ENCODE measurements at places on chromosomes 4 and X.

DNA sequence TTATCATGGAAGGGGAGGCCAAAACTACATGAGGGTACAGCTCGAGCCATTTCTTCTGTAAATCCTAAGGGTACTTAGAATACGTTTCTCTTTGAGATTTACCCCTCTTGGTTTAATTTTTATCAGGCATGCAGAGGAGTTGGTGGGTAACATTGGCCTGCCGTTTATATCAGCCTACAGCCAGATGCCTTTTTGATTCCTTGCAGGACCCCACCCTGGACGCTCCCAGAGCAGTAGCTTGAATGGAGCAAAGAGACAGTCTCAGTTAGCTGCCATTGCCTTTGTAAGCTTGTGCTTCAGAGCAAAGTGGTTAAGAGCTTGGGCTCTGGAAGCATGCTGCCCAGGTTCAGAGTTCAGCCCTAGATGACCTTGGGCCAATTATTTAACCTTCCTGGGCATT lies 9.0 kb downstream of the DOCK11 start:
- DNase-seq, result no peak

- no peak for DNase-seq
Measured at GRCh38 chrX:130213376-130213775, 41.6 kb downstream of the RAB33A start.

DNA sequence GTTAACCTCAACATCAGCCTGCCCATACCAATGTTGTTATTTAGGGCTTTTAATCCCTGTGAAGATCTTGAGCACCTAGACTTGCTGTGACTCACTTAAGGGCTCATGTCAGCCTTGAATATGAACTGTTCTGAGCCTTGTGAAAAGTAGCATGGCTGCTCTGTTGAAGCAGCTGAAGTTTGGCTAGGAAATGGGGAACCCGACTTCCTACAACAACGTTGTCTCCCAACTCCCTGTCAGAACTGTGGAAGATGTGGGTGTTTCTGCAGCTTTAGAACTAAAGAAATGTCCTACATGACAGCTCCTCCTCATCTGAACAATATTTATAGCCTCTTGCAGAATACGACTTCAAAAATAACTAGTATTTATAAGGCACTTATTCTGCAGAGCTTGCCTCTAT lies 27.5 kb downstream of the STOX2 start:
- no peak for DNase-seq

DNA sequence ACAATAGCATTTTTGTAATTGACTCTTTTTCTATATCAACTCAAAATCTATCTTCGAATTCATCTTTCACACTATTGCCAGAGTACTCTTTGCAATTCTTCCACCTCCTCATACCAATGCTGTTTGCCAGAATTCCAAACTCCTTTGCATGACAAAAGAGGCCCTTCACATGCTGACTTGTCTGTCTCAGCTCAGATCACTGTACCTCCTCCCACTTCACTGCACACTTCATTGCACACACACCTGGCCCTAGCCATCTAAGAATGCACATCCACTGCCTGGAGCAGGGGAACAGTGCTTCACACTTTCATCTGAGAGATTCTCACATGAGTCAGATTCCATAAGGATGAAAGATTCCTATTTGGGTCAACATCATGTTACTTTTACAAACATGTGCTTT lies 56.5 kb downstream of the PRDM5 start:
- DNase-seq, result peak; percentile 13

GRCh38 chr4:30720021-30720660 lies at the start of gene PCDH7:
Gene PCDH7 (plus strand): TSS chr4:30720369. CDS start chr4:30721423, 1,054 bp downstream.
- DNase-seq, result no peak

DNA sequence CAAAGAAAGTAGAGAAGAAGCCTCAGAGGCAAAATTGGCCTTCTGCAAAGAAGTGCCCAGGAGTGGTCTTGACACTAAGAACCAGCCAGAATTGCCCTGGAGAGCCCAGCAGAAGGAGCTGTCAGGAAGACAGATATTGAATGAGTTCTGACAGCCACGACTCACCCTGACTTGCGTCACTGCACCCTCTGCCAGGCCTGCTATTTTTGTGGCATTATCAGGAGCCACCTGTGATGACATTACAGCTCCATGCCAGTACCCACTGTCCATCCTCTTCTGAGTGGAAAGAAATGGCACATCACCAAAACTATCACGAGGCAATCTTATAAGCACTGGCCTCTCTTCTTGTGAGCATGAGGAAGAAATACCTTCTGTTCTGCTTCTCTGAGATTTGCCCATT lies 67.7 kb downstream of the SMIM20 start:
- no peak for DNase-seq

DNA sequence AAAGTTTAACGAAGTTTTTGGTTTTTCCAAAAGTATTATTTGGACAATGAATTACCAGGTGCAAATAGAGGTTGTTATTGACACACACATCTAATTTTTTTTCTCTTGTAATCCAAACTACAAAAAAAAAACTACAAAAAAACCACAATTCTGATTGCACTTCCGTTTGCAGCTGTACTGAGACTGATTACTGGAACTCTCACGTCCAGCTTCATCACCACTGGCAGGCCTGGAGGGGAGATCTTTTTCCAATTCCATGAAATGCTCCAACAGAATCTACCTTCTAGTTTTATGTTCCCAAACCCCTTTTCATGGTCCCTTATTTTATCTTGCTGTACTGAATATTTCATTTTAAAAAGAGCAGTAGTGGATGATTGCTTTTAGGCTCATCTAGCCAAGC lies 1118.3 kb downstream of the C4orf33 start:
- DNase-seq, result no peak

GRCh38 chr4:151227172-151227571 lies 49.8 kb upstream of the PRSS48 start:
- no peak for DNase-seq

DNA sequence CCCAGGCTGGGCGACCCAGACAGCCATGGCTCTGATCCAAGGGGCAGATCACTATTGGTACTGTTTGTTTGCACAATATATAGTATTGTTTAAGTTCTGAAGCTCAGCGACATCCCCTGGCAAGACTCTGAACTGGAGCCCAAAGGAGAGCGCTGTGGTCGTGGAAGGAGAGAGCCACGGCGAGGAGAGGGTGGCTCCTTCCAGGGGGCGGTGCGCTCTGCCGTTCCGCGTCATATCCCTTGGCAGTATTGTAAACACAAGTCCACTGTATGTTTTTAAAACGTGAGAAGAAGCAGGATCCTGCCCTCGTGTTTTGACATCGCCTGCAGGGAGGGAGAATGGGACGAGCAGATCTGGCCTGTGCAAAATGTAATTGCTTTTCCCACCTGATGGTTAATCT lies 185.5 kb downstream of the RAB28 start:
- DNase-seq, result no peak

- DNase-seq, result no peak
Measured at GRCh38 chr4:41057467-41057866, 156.9 kb downstream of the APBB2 start.

GRCh38 chrX:936979-937769 lies 275.3 kb downstream of the CRLF2 start:
- no peak for DNase-seq

- DNase-seq, result no peak
Measured at GRCh38 chr4:43875655-43876054, 573.0 kb downstream of the KCTD8 start.

- no peak for DNase-seq
Measured at GRCh38 chr4:70556856-70557255, 35.2 kb upstream of the AMBN start.

DNA sequence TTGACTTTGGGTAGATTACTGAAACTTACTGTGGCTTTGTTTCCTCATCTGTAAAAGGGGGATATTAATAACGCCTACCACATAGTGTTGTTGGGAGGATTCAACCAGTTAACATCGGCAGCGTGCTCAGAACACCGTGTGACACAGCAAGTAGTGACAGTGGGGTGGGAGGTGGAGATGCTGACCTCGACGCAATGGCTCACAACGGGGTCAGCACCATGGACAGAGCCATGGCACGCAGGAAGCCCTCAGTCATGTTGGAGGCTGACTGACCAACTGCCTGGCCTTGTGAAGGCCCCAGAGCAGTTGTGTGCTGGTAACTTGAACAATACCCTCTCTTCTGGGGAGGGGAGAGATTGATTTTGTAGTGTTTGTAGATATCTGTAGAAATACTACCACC lies 93.2 kb downstream of the WFS1 start:
- DNase-seq, result no peak

GRCh38 chr4:123298261-123298660 lies 98.3 kb upstream of the SPRY1 start:
- DNase-seq, result no peak

GRCh38 chr4:95048296-95048695 lies 290.5 kb downstream of the BMPR1B start:
- DNase-seq, result no peak

- no peak for DNase-seq
Measured at GRCh38 chr4:128307123-128307571, 19.5 kb upstream of the PGRMC2 start.

GRCh38 chrX:118508221-118508620 lies 12.6 kb downstream of the DOCK11 start:
- no peak for DNase-seq

- DNase-seq, result no peak
Measured at GRCh38 chrX:26722666-26723428, 506.9 kb downstream of the MAGEB5 start.

DNA sequence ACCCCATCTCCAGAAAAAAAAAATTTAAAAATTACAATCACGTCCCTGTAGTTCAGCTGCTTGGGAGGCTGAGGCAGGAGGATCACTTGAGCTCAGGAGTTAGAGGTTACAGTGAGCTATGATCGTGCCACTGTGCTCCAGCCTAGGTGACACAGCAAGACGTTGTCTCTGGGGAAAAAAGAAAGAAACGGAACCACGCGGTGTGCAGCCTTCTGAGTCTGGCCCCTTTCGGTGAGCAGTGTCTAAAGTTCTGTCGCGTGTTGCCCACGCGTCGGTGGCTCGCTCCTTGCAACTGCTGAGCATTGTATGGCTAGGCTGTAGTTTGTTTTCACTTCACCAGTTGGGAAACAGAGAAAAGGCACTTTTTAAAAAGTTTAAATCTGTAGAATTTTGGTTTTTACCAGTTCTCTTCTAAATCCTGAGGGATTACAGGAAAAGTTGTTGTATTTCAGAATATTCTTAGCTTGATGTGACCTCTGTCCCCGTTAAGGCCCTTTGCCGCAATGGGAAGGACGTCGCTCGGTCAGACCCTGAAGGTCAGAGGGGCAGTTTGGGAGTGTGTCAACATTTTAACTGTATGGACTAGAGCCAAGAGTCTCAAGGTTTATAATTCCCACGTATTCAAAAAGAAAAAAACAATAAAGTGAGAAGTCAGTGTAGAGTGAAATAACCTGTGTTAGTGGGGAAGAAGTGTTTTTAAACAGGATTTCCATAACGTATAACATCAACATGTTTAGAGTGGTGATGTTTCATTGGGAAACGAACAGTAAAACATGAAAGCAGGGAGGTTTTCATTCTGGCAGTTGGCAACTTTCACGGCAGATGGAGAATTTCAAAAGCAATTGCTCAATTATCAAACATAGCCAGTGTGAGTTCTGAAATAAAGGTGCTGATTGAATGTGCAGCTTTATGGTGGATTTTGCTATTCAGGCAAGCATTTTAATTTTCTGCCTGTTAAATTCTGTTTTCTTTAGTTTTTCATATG lies 45.8 kb upstream of the MSANTD1 start:
- DNase-seq, result no peak

DNA sequence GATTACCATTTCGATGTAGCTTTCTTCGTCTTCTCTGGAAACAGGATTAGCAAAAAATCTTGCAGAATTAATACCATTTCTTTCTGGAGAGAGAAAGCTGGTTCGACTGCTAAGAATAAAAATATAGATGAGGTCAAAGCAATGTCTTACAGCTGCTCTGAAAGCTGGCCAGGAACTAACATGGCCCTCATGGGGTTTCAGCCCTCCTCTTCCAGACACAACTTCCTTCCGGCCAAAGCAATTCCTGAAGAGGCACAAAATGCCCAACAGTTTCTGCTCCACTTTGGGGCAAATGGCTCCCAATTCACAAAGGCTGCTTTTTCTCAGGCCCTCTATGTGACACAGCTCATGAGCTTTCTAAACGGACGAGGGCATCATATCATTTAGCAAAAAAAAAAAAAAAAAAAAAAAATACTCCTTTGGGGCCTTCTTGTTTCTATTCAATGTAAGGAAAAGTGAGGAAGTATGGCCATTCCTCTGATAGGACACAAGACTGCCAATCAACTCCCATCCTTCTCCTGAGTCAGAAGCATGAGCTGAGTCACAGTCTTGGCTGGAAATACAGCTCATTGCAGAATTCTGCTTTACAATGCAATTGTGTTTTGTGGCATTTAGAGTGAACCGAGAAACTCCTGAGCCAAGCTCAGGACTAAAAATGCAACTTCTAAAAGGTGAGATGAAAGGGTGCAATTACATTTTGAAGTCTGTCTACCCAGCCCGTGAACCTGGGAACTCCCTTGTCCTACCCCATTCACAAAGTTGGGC lies 42.7 kb upstream of the CTAG2 start:
- DNase-seq, result no peak

- no peak for DNase-seq
Measured at GRCh38 chr4:173367285-173367684, 3.5 kb upstream of the SAP30 start.

All from NCI-H524 treated with DMSO at 0.1 percent for 48 hours (cell line).